ENCODE measurements at places on chromosomes 5 and 9.
A peak's percentile ranks its signal among the peaks of the same experiment; 100 is the strongest.

DNA sequence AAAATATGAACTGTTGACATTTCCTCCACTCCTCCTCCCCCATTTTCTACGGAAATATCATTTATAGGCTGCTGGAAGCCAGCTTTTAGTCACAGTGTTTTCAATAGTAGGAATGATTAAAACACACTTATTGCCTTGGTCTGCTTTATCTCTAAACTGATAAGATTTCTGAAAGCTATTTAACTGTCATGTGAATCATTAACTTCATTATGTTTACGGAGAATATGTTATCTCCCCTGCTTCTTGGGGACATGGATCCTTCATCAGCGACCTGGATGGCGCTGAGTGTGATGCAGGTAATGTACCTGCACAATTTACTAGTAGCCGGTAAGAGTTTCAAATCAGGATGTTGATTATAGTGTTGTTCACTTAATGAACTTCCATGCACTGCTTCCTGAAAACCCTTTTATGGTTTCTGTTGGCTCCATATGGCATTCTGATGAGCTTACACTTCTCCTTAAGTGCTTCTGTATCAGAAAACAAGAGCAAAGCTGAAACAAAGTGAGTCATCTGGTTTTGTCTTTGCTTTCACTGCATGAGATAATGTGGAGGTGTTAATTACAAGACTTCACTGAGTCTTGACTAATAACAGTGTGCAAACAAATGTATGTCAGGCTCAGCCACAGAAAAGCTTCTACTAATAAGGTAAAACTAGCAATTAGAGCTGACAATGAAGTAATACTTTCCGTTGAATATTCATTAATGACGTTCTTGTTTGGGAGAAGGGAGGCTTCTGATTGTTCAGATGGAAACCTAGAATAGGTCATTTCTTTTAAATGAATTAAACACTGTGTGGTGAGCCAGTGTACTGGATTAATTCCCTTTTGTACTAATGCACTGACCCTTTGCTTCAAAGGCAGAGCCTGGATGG is 162.4 kb upstream of the ZNF608 start:
- DNase-seq, result no peak

DNA sequence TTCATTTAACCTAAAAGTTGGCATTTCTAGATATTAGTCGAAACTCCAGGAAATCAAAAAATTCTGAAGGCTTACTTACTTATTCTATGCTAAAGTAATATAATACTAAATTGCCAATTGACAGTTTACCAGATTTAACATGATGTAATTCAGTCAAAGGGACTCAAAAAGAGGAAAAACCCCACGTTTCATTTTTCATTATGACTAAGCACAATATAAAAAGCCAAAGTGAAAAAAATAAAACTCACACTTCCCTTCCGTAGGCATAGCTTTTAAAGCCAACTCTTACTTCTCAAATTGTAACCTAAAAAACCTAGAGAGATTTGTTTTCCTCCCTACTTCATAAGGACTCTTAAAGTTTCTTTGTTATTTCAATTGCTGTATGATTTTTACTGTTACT is 146.6 kb downstream of the RAPGEF6 start:
- no peak for DNase-seq

DNA sequence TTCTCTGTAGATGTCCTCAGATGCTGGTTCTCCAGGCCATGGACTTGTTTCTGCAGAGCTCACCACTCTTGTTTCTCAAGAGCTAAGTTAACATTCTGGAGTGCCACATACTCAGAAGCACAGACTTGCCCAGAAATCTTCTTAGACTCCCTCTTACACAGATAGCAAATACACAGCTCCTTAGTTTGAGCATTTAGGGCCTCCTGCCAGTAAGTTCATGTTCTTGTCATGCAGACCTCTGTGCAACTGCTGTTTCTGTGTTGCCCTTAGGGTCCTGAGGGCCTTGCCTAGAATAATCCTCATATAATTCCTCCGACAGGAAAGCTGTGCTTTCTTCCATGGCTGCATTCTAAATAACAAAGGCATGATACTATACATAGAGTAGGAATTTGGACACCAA is 1.3 kb upstream of the PTPDC1 start:
- no peak for DNase-seq

DNA sequence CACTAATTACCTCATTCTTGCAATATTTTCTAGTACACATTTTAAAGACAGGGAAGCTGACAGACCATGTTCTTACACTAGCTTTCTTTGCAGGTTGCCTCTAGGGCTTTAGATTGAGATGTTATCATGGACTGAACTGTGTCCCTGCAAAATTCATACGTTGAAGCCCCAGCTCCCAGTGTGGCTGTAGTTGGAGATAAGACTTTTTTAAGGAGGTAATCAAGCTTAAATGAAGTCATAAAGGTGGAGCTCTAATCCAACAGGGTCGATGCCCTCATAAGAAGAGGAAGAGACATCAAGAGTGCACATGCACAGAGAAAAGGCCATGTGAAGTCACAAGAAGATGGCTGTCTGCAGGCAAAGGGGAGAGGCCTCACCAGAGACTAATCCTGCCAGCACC is 471.2 kb upstream of the ACTBL2 start:
- DNase-seq, result no peak

DNA sequence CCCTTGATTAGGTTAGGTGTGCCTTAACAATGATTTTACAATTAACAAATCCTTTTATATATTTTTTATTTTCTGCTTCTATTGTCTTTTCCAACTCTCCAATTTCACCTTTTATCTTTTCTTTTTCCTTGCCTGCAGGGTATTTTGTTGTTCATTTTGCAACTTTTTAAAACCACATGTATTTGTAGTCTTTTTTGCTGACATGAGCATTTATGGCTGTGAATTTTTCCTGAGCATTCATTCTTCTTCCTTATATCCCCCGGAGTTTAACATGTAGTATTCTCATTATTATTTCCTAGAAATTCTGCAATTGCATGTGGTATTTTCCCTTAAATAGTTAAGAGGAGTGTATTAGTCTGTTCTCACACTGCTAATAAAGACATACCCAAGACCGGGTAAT is 41.6 kb downstream of the FAM81B start:
- no peak for DNase-seq

- DNase-seq, result peak; percentile 74
Observed at GRCh38 chr9:101530076-101530711, 3.5 kb upstream of the RNF20 start.

DNA sequence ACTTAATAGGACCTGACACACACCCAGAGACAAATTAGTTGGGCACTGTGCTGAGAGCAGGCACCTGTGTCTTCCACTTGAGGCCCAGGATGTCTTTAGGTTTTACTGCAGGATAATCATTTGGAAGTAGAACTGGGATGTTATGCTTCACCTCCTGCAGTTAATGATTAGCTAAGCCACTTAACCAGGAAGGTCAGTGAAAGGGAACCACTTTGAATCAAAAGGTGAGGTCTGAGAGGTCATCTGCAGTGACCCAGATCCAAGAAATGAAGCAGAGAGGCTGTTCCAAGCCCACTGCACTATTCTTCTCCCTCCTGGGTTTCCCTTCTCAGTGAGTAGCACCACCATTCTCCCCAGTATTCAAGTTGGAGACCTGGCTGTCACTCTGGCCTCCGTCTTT is 110.5 kb downstream of the SNX18 start:
- DNase-seq, result no peak

- DNase-seq, result no peak
Observed at GRCh38 chr5:179912386-179912785, 4.7 kb upstream of the TBC1D9B start.

- DNase-seq, result no peak
Observed at GRCh38 chr9:90245661-90246060, 397.0 kb downstream of the DIRAS2 start.

GRCh38 chr5:32851559-32852173 is 140.5 kb downstream of the NPR3 start:
- no peak for DNase-seq

GRCh38 chr5:118894709-118895108 is 93.6 kb downstream of the DTWD2 start:
- no peak for DNase-seq

DNA sequence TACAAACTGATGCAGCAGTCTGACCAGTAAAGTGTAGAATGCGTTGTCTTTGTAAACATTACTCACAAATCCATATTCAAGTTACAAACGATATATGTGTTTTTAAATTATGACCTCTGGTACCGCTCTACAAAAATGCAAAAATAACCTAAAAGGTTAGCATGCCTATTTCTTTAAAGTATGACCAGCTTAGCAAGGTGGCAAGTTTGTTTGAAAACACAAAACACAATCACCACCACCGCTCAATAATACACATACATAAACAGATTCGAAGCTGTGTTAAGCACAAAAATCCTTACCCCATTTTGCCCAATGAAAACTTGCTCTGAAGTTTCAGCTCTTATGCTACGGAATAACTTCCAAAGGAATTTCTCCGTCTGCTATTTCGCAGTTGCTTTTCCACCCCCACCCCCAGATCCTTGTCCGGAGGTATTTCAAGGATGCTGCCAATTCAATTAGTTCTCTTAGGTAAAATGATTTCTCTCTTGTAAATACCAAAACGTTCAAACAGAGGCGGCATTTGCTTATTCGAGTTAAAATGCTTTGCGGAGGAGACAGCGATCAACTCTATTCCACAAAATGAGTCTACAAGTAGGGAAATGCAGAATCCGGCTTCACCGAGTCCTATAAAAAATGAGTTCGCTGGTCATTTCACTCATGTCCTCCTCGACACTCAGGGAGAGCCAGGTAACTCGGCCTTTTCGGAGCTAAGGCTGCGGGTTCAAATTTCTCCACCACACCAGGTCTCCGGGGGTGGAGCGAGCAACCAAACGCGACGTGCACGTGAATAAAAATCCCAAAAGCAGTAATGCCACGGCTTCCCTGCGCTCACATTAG is 1.2 kb downstream of the HOMER1 start:
- DNase-seq, result no peak

- DNase-seq, result no peak
Observed at GRCh38 chr5:138833080-138833479, 42.1 kb downstream of the LRRTM2 start.

DNA sequence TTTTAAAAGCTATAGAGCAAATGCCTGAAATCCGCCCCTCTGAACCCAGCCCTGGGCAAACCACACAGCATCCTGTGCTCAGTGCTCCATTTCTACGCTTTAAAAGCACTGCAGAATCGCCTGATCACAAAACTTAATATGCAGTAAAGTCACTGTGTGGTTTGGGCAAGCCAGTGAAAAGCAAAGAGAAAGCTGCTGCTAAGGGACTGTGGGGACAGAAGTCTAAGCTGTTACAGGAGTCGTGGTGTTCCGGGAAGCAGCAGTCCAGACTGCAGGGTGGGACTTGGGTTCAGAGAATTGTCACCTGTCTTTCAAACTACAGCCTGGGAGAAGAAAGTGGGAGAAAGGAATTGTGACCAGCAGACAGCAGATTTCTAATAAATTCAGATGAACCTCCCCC is 8.2 kb downstream of the RAPGEF1 start:
- DNase-seq, result peak; percentile 36

DNA sequence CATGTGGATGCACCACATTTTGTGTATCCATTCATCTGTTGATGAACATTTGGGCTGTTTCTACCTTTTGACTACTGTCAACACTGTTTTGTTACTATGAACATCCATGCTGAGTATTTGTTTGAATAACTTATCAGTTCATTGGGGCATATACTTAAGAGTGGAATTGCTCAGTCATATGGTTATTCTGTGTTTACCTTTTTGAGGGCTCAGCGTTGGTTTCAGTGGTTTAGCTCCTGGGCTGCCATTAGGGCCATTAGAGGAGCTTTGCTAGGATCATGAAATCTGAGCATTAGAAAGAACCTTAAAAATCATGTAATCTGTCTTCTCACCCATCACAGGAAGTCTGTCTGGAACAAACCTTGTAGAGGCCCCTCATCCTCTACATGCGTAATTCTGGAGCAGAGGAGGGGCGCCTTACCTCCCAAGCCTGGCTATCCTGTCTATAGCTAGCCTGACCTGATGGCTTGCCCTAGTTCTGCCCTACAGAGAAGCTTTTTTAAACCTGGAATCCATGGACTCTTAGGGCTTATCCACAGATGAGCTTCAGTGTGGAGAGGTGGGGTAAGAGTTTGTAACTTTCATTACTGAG is 92.9 kb downstream of the PDZD2 start:
- no peak for DNase-seq

GRCh38 chr9:128593039-128593438 is 40.7 kb downstream of the SPTAN1 start:
- DNase-seq, result no peak

DNA sequence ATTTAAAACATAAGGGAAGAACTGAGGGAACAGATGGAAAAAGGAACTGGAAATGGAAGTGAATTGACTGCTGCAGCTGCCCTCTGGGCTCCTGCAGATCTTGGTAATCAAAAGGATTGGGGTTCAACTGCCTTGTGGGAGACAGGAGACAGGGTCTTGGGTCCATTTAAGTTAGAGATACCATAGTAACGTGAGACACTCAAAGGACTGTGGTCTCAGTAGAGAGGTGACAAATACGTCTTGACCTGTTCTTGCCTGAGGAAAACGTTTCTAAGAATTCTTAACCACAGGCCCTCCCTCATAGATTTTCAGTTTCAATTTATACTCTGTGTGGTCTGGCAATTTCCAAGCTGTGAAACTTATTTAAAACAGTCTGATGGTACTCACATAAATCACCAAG is 100.8 kb upstream of the DHFR start:
- DNase-seq, result peak; percentile 8

DNA sequence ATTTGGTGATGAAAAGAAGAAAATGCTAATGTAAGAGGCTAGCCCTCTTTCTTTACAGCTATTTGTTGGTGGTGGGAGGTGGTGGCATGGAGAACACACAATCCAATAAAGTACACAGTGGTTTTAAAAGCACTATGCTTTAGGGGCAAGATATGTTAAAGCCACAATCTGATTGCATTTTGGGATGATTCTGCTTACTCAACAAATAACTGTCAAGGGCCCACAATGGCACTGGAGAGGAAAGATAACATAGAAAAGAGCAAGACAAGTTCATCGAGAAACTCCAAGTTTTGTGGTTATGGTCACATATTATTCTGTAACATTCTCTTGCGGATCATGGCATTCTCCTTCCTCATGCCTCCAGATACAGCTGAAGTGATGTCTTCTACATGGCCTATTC is 38.8 kb downstream of the OTP start:
- no peak for DNase-seq

DNA sequence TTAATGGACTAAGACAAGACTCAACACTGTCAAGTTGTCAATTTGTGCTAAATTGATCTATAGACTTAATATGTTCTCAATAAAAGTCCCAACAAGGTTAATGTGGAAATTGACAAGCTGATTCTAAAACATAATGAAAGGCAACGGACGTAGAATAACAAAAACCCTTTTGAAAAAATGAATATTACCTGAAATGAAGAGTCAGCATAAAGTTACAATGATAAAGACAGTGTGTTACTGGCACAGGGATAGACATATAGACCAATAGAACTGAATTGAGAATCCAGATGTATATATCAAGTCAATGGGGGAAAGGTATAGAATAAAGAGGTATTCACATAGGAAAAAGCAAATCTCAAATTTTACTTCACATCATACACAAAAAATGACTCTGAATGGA is 37.7 kb upstream of the BARX1 start:
- no peak for DNase-seq

- no peak for DNase-seq
Observed at GRCh38 chr5:159807586-159807985, 108.7 kb upstream of the ADRA1B start.

- no peak for DNase-seq
Observed at GRCh38 chr9:105333076-105333475, 88.6 kb downstream of the SLC44A1 start.
